ENCODE measurements at places on chromosomes 7 and 10. TPM values are rescaled to one million over a fixed set of nuclear protein-coding genes. Genes with fewer than 3 reads are reported as not detected.

Gene TMEM60
- 11.0 TPM for total RNA-seq

Gene SFTPD
- not detected for total RNA-seq

Gene HOXA6
- total RNA-seq: 3.3 TPM

Gene OR2A5
- not detected for total RNA-seq

Gene CHST3
- total RNA-seq: 19.5 TPM

Gene CCDC126
- 16.7 TPM for total RNA-seq

Gene CPED1
- total RNA-seq: 25.8 TPM

Gene SPDYE2B
- total RNA-seq: not detected

Gene TMEM213
- total RNA-seq: not detected

Gene ITIH5
- 28.4 TPM for total RNA-seq

Gene MET
- total RNA-seq: 7.1 TPM

Gene SLC13A4
- 0.10 TPM for total RNA-seq

Gene CDK13
- 70.5 TPM for total RNA-seq

Gene RHOBTB1
- 22.8 TPM for total RNA-seq

Gene LLCFC1
- not detected for total RNA-seq

Gene ANXA8L1
- total RNA-seq: 51.0 TPM

Gene ATOH7
- not detected for total RNA-seq

Gene MYOZ1
- 122 TPM for total RNA-seq

Gene CLDN12
- total RNA-seq: 22.7 TPM

Gene EBF3
- total RNA-seq: 19.5 TPM

Gene CTNNA3
- total RNA-seq: 7.1 TPM

Gene RTKN2
- total RNA-seq: 6.5 TPM

Gene PTPN20
- 3.2 TPM for total RNA-seq

Gene ANKRD1
- 10.9 TPM for total RNA-seq

Gene FAM180A
- total RNA-seq: 2.8 TPM

Gene BTBD16
- 1.3 TPM for total RNA-seq

Gene WNT8B
- not detected for total RNA-seq

Gene SLC13A1
- not detected for total RNA-seq

Gene TMEM236
- total RNA-seq: 0.69 TPM

Gene PYROXD2
- total RNA-seq: 9.2 TPM

Gene CCDC3
- total RNA-seq: 36.3 TPM

Gene HOXA3
- total RNA-seq: 4.9 TPM

Gene DUS4L
- 7.4 TPM for total RNA-seq

Gene C7orf33
- not detected for total RNA-seq

Gene UNC5B
- total RNA-seq: 11.2 TPM

Gene IFIT1B
- total RNA-seq: 4.9 TPM

Gene RSPH10B2
- total RNA-seq: 0.30 TPM

Gene PAX4
- not detected for total RNA-seq

Gene DKK1
- 5.0 TPM for total RNA-seq

Gene ZNF212
- 6.6 TPM for total RNA-seq

Gene ZFAND2A
- total RNA-seq: 11.7 TPM

Gene LIPK
- 10.6 TPM for total RNA-seq

Gene MBL2
- total RNA-seq: not detected

Gene KEL
- 4.5 TPM for total RNA-seq

Gene KIFBP
- total RNA-seq: 17.3 TPM

Gene BBIP1
- total RNA-seq: 13.8 TPM

Gene SPDYE5
- not detected for total RNA-seq

Gene POMZP3
- 3.7 TPM for total RNA-seq

Gene TSPAN33
- total RNA-seq: 6.2 TPM

Gene PLXDC2
- 63.2 TPM for total RNA-seq

Gene LRRTM3
- total RNA-seq: 1.6 TPM

Gene C10orf90
- 1.2 TPM for total RNA-seq

Gene H2BK1
- total RNA-seq: not detected
